ENCODE measurements at places on chromosomes 7 and 10.

- no peak for DNase-seq
Observed at GRCh38 chr10:123870260-123870659, 21.3 kb downstream of the CPXM2 start.

DNA sequence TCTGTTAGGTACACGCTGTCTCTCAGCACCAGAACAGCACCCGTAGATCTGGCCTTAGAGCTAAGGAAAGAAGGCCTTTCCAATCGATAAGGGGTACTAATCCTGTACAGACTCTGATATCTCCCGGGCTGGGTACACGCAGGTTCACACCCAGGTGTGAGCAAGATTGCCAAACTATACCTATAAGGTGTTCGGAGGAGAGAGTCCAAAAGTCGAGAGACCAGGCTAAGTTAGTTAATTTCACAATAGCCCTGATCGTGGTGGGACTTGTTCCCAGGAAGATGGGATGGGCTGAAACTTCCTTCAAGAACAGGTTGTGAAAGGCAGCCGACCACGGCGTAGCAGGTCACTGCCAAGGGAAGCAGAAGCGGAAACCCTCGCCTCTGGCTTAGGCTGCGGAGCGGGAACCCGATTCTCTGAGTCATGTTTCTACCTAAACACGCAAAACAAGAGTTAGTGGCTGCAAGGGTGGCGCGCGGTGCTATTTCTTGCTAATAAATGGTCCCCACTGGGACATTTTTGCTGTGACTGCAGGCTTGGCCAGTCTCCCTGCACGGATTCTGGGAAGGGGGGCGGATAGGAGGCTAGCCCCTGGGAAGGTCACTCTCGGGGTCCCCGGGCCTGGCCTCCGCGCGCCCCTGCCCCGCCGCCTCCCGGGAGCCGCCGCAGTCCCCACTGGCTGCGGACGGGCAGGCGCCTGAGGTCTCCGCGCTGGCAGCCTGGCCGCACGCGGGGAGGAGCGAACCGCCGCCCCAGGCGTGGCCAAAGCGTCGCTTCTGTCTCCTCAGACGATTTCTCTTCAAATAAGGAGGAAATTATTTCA, 75.4 kb upstream of the PDSS1 start:
- peak; percentile 6 for DNase-seq

DNA sequence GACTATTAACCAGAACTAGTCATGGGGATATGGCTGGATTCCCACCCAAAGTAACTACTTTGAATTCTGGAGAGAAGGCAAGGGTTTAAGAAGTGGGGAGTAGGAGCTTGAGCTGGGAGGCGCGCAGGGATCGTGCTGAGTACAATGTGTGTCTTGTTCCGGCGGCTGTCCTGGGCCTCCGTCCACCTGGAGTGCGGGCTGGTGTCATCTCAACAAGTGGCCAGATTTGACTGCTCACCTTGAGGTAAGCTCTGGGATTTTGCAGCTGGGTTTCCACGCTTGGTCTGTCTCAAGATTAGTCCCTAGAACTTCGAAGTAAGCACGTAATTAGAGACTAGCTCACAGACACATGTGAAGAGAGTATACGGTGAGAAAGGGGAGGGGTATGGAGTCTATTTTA, 49.4 kb downstream of the GLRX3 start:
- DNase-seq = no peak

DNA sequence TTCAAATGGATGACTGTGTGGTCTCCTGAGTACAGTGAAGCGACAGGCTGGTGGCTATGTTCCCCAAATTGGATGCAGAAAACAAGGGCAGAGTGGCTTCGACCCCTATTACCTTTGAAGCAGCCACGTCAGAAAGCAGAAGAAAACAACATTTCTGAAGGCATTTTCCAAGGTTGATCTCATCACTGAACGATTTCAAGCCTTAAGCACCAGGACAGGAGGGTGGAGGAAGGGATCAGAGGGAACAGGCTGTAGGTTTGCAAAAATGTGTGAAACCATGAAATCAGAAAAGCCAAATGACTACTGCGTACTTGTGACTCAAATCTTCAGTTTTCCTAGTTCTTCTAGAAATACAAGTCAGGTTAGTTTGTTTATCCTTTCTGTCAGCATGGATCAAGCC, 181.0 kb upstream of the TMEM106B start:
- DNase-seq = no peak

DNA sequence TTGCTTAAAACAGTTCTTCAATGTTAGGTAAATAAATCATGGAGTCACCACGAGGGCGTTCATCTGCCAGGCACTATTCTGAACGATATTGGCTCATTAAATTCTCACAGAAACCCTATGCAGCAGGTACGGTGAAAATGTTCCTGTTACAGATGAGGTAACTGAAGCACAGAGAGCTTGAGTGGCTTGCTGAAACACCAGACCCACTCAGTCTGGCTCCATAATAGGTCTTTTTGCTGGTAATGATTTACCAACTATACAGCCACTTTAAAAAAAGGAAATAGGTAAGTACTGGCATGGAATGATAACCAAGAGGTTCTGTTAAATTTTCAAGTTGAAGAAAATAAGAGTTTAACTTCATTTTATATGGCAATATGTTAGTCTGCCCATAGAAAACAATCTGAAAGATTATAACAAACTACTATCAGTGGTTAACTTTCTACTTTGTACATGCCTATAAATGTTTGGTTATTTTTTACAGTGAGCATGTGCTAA, 1.3 kb upstream of the TM9SF3 start:
- no peak for DNase-seq

Measured in AG08395 (cell line).